ENCODE measurements at places on chromosomes 1 and 21. TPM values are rescaled to one million over a fixed set of nuclear protein-coding genes. Genes with fewer than 3 reads are reported as not detected.

The GPR61 gene
- not detected for polyA plus RNA-seq

The S100A11 gene
- 910 TPM for polyA plus RNA-seq

The HSD11B1 gene
- polyA plus RNA-seq: 12.5 TPM

The RHBG gene
- 0.86 TPM for polyA plus RNA-seq

The EXTL1 gene
- 0.58 TPM for polyA plus RNA-seq

The C1orf226 gene
- polyA plus RNA-seq: 2.2 TPM

The EFNA1 gene
- 44.6 TPM for polyA plus RNA-seq

GRCh38 chr1:166031932-166032571, 134.7 kb downstream of the FAM78B start:
- no peak for DNase-seq

GRCh38 chr1:31400393-31400792, 12.6 kb upstream of the SERINC2 start:
- no peak for DNase-seq

- DNase-seq: no peak
These were observed 160.9 kb downstream of the PBX1 start for GRCh38 chr1:164719676-164720439.

- no peak for DNase-seq
These were observed 15.8 kb downstream of the RGS8 start for GRCh38 chr1:182668521-182669054.

- DNase-seq: no peak
These were observed 156.2 kb downstream of the TNFSF18 start for GRCh38 chr1:172894349-172895049.

- no peak for DNase-seq
These were observed 34.7 kb downstream of the LRRC3 start for GRCh38 chr21:44489962-44490361.

DNA sequence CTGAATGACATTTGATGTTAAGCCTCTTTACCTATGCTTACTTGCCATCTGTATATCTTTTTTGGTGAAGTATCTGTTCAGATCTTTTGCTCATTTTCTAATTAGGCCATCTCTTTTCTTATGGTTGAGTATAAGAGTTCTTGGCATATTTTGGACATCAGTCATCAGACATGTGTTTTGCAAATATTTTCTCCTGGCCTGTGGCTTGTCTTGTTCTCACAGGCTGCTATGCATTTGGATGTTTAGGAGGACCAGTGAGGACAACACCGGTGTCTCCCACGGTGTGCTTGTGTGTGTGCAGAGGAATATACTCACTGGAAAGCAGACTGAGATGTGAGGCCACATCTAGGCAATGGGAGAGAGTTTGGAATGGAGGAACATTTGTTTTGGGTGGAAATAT, 87.1 kb upstream of the LYST start:
- no peak for DNase-seq

GRCh38 chr1:5733596-5733995, 258.6 kb downstream of the NPHP4 start:
- no peak for DNase-seq

DNA sequence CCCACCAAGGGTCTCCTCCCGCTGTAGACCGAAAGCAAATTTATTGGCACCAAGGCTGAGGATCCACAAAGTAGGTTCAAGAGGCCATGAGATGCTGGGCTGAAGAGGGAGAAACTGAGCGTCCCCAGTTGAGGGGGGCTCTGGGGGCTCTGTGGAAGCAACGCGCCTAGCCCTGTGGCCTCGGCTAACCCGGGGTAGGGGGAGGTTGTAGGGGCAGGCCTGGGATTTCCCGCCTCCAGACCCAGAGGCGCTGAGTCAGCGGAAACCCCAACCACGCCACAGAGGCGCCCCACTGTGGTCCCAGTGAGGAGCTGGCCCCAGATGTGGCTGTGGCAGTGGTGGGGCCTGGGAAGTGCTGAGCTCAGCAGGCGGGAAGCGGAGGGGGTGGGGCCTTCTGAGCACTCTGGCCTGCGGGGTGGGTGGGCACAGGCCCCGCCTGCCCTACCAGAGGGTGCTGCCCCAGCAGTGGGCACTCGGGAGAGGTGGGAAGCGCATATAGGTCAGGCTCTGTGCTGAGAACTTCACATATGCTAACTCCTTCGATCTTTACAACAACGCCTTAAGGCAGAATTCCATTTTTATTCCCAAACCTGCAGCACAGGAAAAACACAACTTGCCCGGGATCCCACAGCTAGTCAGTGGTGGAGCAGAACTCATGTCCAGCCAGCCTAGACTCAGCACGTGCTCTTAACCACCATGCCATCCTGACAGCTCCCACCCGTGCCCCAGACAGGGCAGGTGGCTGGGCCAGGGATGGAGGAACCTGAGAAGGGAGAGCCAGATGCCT, 1.5 kb upstream of the COL16A1 start:
- no peak for DNase-seq

- DNase-seq: no peak
These were observed 23.8 kb upstream of the LRRC8C start for GRCh38 chr1:89608984-89609725.

DNA sequence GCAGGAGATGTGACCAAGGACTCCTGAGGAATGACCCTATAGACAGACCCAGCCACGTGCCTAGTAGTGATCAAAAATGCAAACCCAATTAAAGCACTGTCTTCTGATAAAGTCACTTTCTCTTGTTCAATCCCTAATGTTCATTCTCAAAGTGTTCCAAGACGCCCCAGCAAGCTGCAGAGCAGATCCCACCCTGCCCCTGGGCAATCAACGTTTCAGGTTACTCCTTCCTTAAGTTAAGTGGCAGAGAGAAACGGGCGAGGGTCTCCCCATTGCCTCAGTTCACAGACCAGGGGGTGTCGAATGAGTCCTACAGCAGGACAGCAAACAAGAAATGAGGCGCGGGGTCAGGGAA, 699 bp upstream of the RGS2 start:
- no peak for DNase-seq

Data from urinary bladder (tissue), 4 donors.